Islet precursor cell (in vitro differentiated cells): ENCODE measurements at places on chromosomes 5 and 9.

DNA sequence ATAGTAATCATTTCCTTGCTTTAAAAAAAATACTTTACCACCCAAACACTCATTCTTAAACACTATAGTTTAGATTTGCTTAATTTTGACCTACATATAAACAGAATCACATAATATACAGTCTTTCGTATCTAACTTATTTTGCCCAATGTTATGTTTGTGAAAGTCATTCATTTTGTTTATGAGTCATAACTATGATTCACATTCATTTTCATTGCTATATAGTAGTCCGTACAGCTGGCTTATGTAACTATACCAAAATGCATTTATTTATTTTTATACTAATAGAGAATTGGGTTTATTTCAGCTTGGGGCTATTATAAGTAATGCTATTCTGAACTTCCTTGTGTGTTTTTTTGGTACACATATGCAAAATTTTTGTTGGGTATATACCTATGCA is 33.9 kb upstream of the FOXI1 start:
- no peak for DNase-seq

- no peak for DNase-seq
These were observed 30.0 kb upstream of the CPEB4 start for GRCh38 chr5:173858021-173858669.

DNA sequence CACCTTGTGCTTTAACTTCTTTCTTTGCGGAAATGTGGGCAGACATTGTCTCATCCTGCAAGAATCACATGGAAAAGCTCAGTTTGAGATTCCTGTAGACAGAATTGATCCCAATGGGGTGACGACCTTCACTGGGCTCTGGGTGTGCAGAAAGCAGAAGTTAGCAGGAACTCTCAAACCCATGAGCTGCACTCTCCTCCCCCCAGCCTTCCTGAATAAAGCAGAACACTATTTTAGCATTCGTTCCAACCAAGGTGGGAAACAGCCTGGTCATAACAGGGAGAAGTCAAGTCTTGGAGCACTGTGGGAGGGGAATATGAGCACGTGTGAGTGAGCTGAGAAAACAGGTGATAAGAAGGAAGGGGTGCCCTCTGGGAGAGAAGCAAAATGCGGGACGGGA is 87.4 kb upstream of the FER start:
- no peak for DNase-seq

GRCh38 chr9:113352411-113352810 is 3.1 kb downstream of the BSPRY start:
- DNase-seq = no peak

GRCh38 chr5:102511666-102512065 is 12.9 kb upstream of the SLCO6A1 start:
- DNase-seq = no peak

DNA sequence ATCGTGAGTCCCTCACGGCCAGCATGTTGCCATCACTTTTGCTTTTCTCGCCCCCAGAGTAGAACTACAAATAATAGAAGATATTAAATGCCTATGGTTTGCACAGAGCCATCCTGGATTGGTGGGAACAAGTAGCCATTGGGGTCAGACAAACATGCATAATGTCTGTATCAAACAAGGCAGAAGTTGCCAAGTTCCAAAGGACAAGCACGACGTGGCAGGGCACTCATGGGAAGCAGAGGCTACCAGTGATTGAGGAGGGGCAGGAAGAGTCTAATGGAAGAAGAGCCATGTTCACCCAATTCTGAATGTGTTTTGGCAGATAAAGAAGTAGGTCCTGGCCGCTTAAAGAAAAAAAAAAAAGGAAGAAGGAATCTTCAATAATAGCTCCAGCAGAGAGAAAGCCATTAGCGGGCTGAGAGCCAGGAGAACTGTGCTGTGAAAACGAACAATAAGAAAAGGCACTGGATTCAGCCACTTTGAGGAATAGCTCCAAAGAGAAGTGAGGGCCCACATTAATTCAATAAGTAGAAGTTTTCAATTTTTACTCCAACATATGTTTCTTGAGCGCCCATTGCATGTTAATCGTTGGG is 153.7 kb upstream of the ADCY2 start:
- DNase-seq = no peak
